ENCODE measurements at places on chromosomes 16 and 17.

- peak; percentile 16 for DNase-seq
Measured at GRCh38 chr16:82882226-82882625, 255.5 kb downstream of the CDH13 start.

GRCh38 chr17:28698253-28698941 is 13.3 kb downstream of the PROCA1 start:
- DNase-seq, result no peak

DNA sequence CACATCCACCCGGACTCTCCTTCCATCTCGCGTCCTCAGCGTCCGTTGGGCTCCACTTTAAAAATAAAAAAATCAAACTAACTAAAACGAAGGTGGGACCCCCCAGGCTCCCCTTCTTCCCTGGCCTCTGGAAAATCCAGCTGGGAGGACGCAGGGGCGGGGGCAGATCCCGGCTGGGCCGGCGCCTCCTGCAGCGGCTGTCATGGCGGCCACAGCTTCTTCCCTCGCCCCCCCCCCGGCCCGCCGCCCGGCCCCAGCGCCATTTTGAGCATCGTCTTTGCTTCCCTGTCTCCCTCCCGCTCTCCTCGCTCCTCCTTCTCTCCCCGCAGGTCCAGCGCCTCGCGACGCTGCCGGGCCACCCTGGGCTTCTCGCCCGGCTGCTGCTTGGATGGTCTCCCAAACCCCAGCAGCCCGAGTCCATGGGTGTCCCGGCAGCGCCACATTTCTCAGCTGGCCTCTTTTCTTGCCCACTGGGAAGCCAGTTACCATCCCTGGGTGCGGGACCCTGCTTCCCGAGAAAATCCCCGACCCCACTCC is 3.3 kb downstream of the HOXB2 start:
- DNase-seq, result peak; percentile 87

DNA sequence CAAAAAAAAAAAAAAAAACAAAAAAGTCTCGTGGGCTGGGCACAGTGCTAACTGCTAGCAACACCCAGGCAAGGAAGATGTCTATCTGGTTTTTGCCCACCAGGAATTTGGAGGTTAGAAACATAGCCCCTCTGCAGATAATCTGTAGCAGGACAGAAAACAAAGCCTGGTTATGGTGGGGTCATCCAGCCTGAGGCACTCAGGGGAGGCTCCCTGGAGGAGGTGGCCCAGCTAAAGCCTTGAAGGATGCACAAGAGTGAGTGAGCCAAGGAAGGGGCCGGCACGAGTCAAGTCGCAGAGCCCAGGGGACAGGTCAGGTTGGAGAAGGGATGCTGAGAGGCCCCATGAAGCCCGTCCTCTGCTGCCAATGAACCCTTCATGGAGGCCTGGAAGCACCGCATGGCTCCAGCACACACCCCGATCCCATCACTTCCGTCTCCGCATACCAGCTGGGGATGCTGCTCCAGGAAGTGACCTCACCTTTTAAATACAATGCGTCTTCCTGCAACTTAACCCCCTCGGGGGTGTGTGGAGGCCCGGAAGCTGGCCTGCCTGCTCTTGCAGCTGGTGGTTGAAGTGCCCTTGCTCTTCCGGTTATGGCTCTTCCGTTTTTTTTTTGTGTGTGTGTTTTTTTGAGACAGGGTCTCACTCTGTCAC is 86.5 kb downstream of the ENGASE start:
- peak; percentile 46 for DNase-seq

DNA sequence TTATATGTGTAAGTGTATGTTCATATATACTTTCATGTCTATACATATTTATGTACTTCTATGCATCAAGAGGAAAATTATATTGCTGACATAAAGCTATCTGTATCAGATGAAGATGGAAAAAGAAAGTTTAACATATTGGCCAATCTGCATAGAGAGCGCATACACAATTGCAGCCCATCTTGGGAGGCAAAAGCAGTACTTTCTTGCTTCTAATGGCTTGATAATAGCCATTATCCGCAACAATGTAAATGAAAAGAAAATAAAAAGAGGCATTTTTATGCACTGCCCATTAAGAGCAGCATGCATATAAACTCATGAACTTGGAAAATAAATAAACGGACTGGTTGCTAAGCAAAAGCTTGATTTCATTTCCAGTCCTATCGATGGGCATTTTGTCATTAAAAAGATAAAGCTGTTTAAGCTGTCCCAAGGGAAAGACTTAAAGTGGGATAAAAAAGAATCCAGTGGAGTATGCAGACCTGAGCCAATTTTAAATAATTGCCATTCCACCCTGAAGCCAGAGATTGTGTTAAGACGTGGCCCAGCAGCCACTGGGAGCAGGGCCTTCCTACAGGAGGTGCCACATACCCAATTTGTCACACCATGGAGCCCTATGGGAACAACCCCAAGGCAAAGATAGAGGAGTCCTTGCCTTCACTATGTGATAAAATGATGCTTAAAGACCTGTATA is 183.6 kb upstream of the CDH11 start:
- no peak for DNase-seq

- DNase-seq, result no peak
Measured at GRCh38 chr16:29738514-29738913, 7.3 kb downstream of the C16orf54 start.

DNA sequence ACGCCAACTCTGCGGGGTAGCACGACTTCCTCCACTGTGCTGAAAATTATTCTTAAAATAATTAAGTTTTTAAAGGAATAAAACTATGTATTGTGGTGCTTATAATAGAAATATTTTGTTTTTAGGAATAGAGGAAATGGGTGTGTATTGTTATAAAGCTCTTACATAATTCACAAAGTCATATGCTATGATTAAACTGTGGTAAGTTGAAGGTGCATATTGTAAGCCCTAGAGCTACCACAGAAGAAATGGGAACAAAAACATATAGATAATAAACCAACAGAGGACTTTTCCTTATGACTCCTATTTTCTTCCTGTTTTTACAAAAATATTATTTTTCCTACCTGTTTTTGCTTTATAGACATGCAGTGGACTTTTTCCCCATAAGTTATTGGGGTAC is 4.3 kb upstream of the SLFN11 start:
- DNase-seq, result no peak

DNA sequence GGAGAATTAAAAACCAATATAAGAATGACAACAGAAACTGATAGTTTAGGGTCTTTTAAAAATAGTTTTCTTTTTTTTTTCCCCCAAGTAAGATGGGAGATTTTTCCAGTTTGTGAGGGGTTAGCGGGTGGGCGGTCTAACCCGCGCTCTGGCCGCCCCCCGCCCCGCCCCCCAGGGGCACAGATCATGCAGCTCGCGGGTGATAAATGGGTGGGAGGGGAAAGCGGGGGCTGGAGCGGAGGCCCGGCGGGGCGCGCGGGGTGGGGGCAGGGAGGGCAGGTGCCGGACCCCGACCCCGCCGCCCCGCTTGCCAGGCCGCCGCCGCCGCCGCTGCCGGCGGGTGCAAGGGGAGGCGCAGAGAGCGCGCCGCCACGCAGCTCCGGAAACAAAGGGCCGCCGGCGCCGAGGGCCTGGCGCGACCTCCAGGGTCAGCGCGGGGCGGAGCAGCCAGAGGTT is 60.1 kb upstream of the GSE1 start:
- no peak for DNase-seq

DNA sequence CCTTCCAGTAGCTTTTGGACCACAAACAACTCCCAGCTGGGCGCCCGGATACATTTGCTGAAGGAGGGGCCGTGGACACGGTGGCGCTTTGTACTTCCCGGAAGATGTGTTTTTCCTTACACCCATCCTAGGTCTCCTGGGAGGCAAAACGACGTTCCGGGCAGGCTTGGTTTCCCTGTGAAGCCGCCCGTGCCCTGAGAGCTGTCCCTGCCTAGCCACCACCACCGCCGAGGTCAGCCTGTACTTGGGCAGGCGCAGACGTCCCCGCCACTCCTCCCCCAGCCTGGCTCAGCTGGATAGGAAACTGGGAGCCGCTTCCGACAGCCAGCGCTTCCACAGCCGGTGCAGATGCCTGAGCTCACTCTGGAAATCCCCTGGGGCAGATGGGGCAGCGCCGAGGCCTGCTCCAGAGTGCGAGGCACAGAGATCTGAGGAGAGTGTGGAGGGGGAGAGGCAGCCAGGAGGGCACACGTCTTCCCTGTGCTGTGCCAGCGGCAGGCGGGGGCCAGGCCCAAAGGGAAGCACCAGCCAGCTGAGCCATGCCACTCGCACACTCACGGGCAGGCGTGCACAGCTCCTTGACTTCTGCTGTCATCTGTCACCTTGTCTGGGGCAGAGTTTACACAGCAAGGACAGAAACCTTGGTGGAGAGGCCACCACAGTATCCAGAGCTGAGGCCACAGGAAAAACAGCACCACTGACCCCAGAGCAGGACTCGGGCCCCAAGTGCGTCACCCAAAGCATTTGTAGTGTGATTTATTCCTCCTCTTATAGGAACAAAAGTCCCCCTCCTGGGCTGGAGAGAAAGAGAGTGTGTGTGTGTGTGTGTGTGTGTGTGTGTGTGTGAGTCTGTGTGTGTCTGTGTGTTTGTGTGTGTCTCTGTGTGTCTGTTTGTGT is 3.0 kb downstream of the RHBDF2 start:
- peak; percentile 85 for DNase-seq

GRCh38 chr17:27603880-27604794 is 26.9 kb upstream of the LGALS9 start:
- DNase-seq, result no peak

GRCh38 chr16:51328733-51329132 is 177.7 kb upstream of the SALL1 start:
- DNase-seq, result no peak

DNA sequence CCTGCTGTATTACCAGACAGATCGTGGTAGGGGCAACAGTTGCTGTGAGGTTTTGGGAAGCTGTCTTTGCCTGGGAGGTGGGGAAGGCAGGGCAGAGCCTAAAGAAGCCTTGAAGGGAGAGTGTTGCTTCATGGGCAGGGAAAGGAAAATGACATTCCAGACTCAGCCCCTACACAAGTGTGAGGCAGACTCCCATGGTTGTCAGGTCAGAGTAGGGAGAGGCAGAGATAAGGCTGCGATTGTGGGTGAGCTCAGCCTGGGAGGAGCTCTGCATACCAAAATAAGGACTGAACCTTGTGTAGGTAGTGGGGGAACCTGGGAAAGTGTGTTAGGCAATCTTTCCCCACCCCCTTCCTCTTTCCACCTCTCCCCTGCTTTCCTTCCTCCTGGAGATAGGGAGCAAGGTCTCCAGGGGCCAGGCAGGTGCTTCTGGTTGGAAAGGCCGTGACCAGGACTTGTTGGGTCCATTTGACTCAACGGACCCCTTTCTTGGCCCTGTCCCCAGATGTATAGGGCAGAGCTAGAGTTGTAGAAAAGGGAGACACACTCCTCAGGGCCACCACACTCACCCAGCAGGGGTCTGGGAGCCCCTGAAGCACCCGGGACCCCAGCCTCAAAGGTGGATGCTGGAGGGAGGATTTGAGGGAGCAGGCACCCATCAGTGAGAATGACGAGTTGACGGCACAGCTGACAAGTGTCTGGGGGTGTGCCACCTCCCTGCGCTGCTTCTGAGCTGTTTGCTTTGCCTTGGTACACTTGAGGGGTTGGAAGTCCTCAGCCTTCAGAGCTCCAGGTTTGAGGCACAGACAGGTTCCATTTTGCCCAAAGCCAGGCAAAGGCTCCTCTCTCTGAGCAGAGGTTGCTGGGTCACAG is 18.5 kb upstream of the TOB1 start:
- no peak for DNase-seq

DNA sequence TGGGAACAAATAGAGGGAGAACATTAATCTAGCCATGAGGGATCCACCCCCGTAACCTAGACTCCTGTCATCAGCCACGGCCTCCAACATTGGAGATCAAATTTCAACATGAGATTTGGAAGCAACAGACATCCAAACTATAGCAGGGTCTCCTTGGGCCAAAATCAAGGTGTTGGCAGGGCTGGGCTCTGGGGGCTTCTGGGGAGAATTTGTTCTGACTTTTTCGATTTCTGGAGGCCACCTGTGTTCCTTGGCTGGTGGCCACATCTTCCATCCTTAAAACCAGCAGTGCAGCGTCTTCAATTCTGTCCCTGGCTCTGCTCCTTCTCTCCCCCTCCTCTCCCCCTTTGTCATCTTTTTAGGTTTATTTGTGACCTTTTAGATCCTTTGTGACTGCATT is 546.2 kb downstream of the WWOX start:
- peak; percentile 44 for DNase-seq

GRCh38 chr17:77481476-77482374 is 341.0 kb downstream of the SEC14L1 start:
- no peak for DNase-seq

- DNase-seq, result no peak
Measured at GRCh38 chr17:10744501-10745000, 14.7 kb upstream of the TMEM220 start.

GRCh38 chr16:66553223-66553622 is 847 bp downstream of the CKLF start:
- peak; percentile 44 for DNase-seq

DNA sequence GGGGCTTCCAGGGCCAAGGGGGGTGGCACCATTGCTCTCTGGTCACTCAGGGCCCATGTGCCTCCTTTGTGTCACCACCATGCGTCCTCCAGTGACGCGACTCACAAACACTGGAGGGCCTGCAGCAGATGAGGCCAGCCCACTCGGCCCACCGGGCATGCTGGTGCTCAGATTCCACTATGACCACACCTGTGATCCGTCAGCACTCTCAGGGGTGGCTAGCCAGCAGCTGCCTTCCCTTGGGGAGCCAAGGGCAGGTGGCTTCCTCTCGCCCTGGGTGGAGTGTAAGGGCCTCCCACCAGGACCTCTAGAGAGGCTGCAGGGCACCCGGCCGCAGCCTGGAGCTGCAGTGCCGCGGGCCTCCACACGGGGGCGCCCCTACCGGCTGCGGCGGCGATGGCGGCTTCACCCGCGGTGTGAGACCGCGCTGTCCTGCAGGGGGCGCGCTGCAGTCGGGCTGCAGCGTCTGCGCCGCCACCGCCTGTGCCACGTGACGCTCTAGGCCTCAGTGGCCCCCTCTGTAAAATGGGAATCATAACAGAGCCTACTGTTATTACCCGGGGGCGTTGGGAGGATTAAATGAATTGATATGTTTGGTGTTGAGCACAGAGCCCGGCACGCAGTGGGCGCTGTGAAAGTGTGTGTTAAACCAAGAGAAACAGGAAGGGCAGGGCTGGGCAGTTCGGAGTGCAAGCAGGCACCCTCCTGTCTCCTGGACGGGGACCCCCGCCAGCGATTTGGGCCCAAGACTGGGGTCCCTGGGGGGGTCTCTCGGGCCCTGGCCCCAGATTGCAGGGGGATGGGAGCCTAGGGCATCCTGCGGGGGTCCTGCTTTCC is 192.4 kb upstream of the GSE1 start:
- DNase-seq, result no peak

DNA sequence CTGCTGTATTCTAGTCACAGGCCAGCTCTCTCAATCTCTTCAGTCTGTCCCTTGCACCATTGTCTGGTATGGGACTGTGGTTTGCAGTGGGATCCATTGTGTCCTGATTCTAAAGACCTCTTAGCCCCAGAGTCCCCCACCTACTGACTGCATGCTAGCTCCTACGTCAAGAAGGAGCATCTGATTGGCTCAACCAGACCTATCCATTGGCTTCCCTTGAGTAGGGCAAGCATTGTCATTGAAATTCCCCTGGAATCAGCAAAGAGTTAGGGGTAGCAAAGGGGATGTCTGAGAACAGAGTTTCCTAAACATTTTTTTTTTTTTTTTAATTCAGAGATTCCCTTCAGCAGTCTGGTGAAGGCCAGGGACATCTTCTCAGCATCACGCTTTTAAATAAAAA is 175.3 kb upstream of the MPHOSPH6 start:
- DNase-seq, result no peak

All from muscle of leg (tissue), 16 donors.